ENCODE measurements at places on chromosomes 16 and 17.

DNA sequence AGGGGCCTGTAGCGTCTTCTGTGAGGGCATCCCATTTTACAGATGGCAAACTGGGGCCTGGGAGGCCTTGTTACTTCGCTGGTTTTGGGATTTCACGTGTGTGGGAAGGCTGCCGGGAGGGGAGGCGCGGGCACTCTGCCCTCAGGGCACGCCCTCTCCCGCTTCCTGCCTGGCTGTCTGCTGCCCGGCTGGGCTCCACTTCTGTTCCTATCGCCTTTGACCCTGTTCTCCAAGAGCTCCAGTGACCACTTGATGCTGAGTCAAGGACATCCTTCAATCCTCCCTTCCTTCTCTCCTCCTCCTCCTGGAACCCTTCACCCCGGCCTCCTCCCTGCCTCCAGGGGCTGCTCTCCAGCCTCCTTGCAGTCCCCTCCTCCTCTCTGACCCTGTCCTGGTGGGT is 16.0 kb downstream of the SPNS3 start:
- DNase-seq = no peak

DNA sequence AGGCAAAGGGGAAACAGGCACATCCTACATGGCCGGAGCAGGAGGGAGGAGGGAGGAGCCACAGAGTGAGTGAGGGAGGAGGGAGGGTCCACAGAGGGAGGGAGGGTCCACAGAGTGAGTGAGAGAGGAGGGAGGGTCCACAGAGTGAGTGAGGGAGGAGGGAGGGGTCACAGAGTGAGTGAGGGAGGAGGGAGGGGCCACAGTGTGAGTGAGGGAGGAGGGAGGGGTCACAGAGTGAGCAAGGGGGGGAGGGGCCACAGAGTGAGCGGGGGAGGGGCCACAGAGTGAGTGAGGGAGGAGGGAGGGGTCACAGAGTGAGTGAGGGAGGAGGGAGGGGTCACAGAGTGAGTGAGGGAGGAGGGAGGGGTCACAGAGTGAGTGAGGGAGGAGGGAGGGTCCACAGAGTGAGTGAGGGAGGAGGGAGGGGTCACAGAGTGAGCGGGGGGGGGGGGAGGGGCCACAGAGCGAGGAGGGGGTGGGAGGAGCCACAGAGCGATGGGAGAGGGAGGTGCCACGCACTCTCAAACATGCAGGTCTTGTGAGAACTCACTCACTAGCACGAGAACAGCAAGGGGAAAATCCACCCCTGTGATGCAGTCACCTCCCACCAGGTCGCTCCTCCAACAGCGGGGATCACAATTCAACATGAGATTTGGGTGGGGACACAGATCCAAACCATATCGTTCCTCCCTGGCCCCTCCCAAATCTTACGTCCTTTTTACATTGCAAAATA is 24.3 kb upstream of the CDH15 start:
- no peak for DNase-seq

- DNase-seq = no peak
Measured at GRCh38 chr16:24381470-24382118, 125.5 kb downstream of the CACNG3 start.

GRCh38 chr16:27448532-27449433 is 46.8 kb downstream of the IL21R start:
- DNase-seq = no peak

GRCh38 chr17:50767030-50767429 is 288 bp downstream of the ANKRD40CL start:
- no peak for DNase-seq

DNA sequence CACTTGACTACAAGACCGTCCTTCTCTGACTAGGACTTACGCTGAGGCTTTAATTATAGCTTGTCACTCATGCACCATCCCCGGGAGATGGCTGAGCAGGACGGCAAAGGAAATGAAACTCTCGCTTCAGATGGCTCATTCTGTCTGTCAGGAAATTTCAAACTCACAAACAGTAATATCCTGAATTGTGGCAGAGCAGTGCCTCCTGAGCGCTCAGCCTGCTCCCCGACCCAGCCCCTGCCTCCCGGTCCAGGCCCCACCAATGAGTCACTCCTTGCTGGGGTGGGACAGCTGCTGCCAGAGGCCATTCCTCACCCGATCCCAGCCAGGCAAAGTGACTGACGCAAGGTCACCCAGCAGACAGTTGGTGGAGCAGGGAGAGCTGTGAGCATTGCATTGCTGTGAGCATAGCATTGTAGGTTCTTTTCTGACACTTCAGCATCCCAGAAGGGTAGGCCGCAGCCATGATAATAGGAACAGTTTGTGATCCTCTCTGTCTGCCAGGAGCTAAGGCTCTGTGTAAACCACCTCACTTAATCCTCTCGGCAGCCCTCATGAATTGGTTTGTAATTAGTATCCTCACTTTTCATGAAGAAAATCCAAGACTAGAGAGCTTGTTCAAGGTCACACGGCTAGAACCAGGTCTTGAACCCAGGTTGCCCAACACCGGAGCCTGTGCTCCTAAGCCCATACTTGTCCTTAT is 20.9 kb downstream of the CCDC182 start:
- peak; percentile 66 for DNase-seq

DNA sequence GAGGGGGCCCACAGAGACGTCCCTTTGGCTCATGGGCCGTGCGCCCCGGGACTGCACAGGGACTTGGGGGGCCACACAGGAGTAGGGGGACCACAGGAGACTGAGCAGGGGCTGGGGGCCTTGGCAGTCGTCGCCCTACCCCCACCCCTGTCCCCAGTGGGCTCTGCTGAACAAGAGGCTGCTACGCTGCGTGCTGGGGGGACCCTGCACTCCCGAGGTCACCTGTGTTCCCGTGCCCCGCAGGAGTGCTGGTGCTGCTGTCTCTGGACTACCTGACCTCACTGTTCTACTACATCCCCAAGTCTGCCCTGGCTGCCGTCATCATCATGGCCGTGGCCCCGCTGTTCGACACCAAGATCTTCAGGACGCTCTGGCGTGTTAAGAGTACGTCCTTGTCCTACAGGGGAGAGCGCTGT is 14.4 kb upstream of the RNF213 start:
- DNase-seq = no peak

GRCh38 chr16:73092236-73092781 is 44.4 kb upstream of the ZFHX3 start:
- no peak for DNase-seq

- no peak for DNase-seq
Measured at GRCh38 chr16:23594186-23594585, 1.9 kb downstream of the NDUFAB1 start.

GRCh38 chr17:19812407-19812806 is 55.3 kb downstream of the ULK2 start:
- no peak for DNase-seq

DNA sequence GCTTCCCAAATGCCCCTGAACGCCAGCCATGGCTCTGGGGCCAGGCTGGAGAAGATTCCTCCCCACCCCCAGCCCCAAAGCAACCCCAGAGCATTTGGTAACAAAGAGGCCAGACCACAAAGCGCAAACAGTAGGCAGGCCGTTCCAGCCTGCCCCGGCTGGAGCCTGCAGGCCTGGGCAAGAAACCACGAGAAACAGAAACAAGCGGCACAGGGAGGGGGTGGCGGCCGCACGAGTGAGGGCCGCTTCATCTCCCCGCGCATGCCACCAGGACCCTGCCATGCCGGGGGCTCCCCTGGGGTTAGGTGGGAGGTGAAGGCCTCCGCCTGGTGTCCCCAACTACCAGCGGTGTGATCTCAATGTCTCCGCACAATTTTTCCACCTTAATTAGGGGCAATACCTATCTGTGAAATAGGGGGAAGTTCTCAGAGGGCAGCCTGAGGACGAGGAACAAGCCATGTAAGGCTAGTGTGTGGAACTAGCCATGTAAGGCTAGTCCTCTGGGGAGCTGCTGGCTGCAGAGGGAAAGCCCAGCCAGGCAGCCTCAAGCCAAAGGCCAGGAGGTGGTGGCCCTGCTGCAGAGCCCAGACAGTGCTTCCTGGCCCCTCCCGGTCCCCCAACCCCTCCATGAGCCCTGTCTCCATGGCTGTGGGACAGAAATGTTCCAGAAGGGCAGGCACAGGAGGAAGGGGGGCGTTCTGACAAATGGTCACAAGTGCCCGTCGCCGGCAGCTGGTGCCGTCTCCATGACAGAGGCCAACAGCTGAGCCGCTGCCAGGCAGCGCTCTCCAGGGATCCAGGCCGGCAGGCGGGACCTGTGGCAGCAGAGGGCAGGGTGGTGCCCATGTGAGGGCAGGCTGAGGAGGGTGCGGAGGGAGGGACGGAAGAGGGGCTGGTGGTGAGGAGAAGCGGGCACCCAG is 14.5 kb upstream of the MTSS2 start:
- no peak for DNase-seq

GRCh38 chr16:75614066-75614897 is 8.8 kb downstream of the ADAT1 start:
- no peak for DNase-seq

DNA sequence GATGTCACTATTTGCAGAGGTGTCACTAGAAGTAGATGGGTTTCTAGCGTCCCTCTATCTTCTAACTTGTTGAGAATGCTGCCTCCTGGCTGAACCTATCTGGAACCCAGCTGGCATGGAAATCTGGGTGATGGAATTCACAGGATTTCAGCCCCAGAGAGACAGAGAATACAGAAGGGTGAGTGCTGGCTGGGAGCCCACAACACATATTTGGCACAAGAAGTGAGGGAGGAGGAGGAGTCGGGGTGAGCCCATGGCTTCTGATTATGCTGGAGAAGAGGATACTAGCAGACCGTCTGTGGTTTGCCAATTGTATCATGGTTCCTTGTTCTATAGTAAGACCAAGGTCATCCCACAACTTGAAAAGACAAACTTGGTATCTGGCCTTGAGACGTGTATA is 557.8 kb upstream of the SALL1 start:
- no peak for DNase-seq

DNA sequence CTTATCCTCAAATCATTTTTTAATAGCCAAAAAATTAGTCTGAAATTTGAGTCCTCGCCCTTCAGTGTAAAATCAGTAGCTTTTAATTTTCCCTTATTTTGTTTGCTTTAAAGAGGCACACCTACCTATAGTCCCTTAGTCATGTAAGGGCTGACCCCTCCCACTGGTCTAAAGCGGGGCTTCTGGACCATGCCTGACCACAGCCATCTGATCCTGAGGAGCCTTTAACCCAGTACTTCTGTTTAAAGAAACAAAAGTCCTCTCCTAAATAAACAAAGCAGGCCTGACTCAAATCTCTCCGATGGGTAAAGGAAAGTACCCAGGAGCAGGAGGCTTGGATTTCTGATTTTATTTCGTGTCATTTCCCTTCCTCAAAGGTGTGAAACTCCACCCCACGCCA is 92.0 kb upstream of the CCL2 start:
- DNase-seq = no peak

DNA sequence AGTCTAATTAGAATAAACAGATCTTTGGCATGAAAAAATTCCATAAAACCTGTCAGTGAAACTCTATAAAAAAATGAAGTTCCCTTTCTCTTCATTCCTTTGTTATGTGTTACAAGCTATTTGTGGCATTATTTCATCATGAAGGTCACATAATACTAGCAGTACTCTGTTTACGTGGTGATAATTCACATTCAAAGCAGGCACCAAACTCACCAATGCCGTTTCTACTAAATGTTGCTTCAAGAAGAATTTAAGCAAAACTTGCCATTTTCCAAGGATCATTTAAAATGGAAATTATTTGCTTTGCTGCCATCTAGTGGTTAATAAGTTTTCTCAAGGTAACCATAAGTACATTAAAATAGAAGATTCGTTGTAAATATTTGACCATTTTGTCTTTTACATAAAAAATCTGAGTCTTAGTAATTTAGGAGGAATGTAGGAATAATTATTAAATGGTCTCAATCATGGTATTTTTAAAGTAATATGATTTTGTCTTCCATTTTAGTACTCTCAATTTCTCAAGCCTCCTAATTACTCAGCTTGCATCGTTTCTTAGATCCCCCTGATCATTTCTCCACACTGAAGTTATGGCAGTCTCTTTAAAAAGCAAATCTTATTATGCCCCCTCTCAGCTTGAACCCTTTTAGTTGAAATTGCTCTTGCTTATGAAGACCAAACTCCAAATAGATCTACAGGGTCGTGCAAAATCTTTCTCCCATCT is 80.8 kb downstream of the OMG start:
- DNase-seq = no peak

DNA sequence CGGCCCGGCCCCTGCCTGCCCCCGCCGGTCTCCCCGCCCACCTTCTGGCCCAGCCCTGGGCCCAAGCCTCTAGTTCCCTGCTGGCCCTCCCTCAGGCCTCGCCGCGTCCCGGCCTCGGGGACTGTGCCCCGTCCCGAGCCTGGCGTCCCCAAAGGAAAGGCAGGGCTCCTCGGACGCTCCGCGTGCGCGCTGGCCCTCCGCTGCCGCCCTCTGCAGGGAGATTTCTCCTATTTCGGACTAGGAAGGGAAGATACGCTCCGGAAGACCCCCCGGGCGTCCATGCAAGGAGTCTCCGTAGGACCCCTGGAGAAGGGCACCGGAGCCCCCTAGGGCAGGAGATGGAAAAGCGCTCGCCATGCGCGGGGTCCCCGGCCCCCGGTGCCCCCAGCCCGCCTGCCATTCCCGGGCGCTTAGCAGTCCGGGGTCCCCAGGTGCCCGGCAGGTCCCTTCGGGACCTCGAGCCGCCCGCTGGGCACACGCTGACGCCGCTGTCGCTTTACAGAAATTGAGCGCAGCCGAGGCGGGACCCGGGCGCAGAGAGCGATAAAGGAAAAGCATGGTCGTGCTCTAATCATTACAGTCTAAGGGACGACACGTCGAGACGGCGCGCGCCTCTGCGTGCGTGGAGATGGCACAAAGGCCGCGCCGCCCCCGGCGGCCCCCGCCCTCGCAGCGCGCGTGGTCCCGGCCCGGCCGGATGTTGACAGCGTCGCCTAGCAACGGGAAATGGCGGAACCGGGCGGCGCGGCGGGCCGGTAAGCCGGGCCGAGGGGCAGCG is at the start of gene CCDC40:
TSS of gene CCDC40 (plus strand) at position 706 of the 778 bp plus-strand sequence. CDS start at position 727, 21 bp downstream.
- DNase-seq = peak; percentile 67

- no peak for DNase-seq
Measured at GRCh38 chr17:66654106-66654740, 180.7 kb upstream of the CACNG5 start.

DNA sequence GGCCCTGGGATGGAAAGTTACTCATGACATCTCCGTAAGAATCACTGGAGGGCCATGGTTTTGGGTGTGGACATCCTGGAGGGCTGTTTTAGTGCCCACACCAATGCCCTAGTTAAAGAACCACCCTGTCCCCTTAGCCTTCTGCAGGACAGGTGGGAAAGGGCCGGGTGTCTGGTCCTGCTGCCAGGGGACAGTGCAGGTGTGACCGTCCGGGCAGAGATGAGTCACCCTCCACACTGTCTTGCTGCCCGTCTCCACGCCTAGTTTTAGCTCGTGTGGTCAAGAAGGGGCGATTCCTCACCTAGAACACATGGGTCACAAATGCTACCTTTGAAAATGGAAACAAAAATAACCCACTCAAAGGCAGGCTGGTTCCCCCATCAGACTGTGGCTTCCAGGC is 17.0 kb downstream of the CEP295NL start:
- no peak for DNase-seq

DNA sequence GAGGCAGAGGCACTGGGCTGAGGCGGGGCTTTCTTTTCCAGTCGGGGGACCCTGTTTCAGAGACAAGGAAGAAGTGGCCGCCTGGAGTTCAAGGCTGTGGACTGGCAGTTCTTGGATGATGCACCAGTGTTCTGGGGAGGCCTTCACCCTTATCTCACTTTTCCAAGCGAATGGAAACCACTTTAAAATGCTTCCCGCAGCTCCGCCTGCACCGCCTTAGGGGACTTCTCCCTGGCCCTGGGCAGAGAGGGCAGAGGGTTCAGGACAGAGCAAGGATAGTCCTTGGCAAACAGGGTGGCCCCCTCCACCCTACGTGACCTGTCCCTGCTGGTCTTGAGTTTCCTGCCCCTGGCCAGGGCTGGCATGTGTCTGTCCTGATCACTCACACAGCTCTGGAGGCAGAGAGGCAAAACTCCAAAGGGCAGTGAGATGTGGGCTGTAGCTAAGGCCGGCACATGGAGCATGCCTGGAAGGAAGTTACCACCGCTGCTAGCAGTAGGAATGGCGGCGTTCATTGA is 20.6 kb downstream of the RTN4RL1 start:
- no peak for DNase-seq

Data from D721Med (cell line).